Fibroblast of skin of right biceps (primary cell): ENCODE measurements at places on chromosomes 11 and 22.

DNA sequence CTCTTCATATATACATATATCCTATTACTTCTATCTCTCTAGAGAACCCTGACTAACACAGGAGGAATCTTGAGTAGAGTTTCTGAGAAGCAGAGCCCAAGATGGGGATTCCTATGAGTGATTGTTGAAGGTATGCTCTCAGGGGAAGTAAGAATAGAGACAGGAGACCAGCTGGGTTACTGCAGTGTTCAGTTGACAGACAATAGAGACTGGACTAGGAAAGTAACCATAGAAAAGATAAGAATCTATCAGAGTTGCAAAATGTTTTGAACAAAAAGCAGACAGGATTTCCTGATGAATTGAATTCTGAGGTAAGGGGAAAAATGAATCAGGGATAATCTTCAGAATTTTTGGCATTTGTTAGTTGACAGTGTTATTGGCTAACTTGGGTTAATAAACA lies 54.4 kb downstream of the SLC17A6 start:
- DNase-seq = peak; percentile 45

GRCh38 chr11:11940551-11940950 lies 67.9 kb downstream of the DKK3 start:
- no peak for DNase-seq

DNA sequence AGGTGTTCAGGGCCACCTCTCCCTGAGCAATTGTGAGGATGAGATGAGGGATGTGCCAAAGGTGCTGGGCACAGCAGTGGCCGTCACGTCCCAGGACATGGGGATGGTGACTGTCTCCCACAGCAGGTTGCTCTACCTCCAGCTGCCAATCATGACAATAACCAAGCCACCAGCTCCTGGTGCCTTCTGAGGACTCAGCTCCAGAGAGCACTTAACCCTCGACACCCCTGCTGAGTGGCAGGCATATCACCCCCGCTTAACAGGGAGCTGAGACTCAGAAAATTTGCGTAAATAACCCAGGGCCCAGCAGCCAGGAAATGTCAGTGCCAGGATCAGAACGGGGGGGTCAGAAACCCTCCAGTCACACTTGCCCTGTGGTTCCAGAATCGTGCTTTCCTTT lies 8.4 kb upstream of the PNPLA5 start:
- DNase-seq = no peak

GRCh38 chr11:16899708-16900303 lies 114.4 kb downstream of the PLEKHA7 start:
- DNase-seq = no peak

DNA sequence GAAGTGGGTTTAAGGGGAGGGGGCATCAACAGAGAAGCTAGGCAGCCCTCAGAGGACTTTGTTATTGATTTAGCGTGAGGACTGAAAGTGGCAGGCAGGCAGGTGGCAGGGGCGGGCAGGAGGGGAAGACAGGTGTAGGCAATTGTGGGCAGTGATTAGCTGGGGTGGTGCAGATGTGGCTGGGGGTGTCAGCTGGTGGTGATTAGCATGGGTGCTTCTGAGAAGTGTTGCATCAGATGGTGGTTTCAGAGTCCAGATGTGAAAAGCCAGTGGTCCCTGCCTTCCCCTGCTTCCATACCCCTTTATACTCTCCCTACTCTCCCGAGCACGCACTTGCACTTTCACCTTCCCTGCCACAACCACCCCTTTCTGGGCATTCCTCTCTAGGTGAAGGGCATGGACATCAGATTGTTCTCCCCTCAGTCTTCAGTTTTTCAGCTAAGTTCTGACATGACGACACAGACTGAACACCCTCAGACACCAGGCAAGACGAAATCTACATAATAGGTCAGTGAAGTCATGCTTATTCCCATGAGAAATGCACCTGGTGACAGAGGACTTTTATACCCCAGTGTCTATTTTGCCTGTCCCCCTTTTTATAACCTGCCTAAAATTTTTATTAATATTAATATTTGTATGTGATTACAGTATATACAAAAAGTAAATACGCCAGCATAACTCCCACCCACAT lies 435.7 kb upstream of the CADM1 start:
- no peak for DNase-seq
